Femur (tissue), 1 donor: ENCODE measurements at places on chromosomes 11 and 22.

- no peak for DNase-seq
These were observed 3.5 kb downstream of the TNFRSF13C start for GRCh38 chr22:41922940-41923594.

DNA sequence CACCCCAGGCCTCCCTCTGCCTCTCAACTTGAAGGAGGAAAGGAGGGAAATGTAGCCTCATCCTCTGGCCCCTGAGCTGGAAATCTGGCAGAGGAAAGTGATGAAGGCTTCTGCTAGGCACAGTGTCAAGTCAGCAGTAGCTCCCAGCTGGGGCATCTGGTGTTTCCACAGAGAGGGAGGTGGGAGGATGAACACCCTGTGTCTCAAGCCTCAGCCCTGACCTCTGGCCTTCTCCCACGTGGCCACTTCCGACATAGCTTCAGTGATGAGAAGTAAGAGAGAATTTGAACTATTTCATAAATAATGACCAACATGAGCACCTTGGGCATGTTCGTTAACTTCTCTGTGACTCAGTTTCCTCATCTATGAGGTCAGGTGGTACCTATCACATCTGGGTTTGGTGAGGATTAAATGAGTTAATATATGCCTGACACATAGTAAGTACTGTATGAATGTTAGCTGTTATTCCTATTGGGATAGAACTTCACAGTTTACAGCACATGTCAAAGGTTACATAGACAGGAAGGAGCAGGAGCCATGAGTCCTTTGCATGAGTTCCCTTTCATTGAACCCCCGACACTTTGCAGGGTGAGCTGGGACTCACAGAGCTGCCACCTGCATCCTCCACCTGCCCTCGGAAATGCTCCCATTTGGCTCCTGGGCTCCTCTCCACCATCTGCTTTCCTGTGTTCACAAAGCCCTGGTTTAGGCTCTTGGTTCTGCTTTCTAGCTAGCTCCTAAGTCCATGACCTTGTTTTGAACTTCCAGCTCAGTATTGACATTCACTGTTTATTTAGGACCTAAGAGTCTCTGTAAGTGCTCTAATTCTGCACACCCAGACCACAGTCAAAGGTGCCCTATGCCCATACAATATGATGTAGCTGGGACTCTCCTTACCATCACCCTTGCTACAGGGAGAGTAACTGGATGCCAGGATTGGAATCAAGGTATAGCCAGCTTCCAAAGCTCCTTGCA, 61.7 kb downstream of the CSNK2A3 start:
- DNase-seq, result no peak

- DNase-seq, result no peak
These were observed 86.7 kb downstream of the SIK3 start for GRCh38 chr11:117011541-117011898.

DNA sequence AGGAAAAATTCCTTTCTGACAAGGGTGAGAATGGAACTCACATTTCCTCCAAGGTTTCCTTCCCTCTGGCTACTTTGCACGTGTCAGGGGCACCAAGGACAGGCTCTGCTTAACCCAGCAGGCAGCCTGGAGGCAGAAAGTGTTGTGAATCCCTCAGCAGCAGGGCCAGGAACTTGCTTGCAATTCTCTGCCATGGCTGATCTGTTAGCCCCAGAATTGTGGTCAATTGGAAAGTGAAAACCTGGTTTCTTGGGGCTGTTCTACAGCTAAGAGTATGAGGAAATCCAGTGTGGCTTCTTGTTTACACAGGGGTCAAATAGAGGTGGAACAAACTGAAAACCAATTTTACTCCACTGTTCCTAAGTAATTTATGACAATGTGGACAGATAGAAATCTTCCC, 38.3 kb upstream of the CEP295 start:
- DNase-seq, result no peak

DNA sequence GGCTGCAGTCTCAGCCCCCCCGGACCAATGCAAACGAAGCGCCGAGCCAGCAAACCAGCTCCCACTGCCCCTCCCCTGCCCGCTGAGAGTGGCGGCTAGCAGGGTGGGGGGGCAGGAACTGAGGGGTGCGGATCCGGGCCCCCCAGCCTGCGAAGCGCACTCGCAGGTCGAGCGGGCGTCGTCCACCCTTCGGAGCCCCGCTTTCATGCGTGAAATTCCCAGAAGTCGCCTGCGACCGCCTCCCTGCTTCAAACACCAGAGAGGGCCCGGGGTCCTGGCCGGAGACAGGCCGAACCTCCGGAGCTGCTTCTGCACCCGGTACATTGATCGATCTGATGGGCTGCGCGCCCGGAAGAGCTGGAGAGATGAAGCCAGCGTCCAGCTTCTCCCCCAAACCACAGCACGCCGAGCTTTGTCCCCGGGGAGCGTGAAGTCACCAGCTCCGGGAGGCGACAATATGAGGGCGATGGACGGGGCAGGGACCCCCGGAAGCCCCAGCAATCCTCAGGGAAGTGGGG, 646 bp upstream of the PATZ1 start:
- peak; percentile 72 for DNase-seq

DNA sequence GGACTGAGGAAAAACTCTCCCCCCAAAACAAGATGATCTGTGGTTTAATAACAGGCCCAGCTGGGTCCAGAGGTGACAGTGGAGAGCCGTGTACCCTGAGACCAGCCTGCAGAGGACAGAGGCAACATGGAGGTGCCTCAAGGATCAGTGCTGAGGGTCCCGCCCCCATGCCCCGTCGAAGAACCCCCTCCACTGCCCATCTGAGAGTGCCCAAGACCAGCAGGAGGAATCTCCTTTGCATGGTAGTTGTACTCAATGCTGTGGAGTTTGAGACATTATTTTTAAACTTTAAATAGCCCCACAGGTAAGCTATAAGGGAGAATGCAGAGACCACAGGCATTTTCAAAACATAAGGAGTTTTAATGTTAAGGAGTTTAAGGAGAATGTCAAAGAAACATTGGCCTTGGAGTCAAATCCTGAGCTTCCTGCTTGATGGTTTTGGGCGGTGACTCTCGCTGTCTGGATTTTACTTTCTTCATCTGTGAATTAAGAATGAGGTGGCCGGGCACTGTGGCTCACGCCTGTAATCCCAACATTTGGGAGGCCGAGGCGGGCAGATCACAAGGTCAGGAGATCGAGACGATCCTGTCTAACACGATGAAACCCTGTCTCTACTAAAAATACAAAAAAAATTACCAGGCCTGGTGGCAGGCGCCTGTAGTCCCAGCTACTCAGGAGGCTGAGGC, 6.8 kb downstream of the APOL1 start:
- DNase-seq, result no peak

- DNase-seq, result no peak
These were observed 20.7 kb downstream of the GRIK4 start for GRCh38 chr11:120532082-120532831.

GRCh38 chr11:102322560-102322959, 5.3 kb downstream of the BIRC3 start:
- DNase-seq, result no peak

- DNase-seq, result peak; percentile 75
These were observed 1.0 kb downstream of the LMO1 start for GRCh38 chr11:8262552-8263108.

GRCh38 chr11:59822989-59823566, 12.5 kb upstream of the MRPL16 start:
- no peak for DNase-seq

- DNase-seq, result no peak
These were observed 103.1 kb upstream of the MTMR2 start for GRCh38 chr11:96027021-96027420.

- no peak for DNase-seq
These were observed 282.5 kb downstream of the TBC1D22A start for GRCh38 chr22:47044722-47045535.
